ENCODE measurements at places on chromosomes 2 and 18.

DNA sequence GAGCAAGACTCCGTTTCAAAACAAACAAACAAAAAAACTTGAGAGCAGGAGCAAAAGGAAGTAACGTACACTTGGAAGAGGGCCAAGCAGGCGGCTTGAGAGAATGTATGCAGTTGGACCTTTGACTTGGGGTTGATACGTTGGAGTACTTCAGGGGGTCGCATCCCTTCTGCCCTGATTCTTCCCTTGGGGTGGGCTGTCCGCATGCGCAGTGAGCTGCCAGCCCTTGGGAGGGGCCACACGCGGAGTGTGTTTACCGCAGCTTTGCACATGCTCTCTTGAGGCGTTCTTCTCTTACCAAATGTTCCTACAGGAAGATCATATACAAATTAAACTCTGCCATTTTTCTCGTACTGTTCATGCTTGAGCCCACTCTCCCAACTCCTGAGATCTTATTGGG is 38.1 kb upstream of the SOCS6 start:
- no peak for DNase-seq

GRCh38 chr2:29108225-29108624 is 7.0 kb upstream of the CLIP4 start:
- no peak for DNase-seq

DNA sequence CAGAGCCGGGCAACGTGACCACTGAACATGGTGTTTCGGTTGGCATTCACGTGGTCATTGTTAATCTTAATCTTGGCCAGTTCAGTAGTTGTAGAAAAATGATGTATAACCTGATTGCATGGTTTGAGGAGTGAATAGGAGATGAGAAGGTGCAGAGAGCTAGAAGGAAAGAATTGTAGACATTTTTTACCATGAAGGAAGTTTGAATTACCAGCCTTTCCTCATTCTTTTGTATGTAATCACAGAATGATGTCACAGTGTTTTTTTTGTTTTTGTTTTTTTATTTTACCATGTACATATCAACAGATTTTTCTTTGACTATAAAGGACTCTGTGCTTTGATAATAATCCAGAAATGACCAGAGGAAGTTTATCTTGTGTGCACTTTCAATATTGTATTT is 126.3 kb downstream of the LTBP1 start:
- no peak for DNase-seq

DNA sequence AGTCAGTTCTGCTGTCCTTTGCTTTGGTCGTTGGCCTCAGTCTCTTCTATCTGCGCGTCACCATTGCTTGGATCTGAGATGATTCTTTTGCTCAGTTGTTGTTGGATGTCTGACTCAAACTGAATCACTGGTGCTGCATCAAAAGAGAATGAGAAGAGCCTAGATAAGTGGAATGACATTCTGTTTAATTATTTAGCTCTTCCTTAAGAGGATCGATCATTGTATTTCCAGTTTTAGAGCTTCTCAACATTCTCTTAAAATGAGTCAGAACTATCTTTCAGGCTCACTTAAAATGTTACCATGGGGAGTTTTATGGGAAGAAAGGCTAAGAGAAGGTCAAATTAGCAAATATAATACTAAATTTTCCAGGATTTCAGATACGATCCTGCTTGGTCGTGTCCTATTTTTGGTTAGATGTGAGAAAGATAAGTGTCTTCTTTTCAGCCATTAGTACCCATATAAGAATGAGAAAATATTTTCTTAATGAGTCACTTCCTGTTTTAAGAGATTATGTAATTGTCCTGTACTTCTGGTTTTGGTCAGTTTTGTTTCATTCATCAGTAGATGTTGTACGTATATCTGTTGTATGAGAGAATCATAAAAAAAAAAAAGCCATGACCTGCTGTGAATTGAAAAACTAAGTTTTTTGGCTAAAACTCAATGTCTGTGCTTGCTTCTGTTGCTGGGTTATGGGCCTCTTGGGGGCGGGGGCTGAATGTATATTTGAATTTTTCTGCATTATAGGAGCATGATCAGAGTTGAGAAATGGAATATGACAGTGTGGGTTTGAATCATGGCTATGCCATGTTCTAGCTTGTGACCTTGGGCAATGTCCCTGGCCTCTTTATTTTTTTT is 31.6 kb upstream of the CASP10 start:
- no peak for DNase-seq

- no peak for DNase-seq
Observed at GRCh38 chr2:147468963-147469362, 375.9 kb upstream of the ACVR2A start.

DNA sequence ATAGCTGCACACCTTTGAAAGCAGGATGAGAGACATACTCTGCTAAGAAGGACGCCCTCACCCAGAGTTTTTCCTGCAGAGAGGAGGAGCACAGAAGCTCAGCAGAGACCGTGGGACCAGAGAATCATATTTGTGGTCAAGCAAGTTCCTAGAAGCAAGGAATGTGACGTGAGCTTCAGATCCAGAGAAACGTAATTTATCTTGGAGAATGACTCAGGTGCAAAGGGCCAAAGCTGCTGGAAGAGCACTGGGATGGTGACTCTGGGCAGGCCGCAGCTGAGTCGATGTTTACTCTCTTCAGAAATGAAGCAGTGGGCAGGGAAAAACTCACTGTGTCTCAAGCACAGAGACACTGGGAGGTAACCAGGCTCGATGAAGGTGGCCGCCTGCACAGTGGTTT is 50.1 kb upstream of the IGFBP2 start:
- no peak for DNase-seq

DNA sequence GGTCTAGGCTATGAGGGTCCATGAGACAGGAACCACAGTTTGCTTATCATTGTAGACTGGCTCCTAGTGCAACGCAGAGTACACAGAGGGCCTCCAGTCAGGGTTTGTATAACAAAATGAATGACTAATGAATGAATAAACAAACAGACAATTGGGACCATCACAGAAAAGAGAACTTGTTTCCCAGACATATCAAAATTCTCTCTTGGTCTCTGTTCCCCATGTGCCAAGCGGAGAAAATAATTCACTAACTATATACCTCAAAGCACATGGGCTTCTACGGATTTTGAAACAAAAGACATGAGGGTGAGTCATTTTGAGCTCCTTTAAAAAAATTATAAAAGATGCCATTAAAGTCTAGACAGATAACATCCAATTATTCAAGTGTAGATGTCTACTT is 28.0 kb downstream of the INO80C start:
- DNase-seq: no peak

GRCh38 chr2:24577481-24577880 is 86.4 kb downstream of the NCOA1 start:
- no peak for DNase-seq

DNA sequence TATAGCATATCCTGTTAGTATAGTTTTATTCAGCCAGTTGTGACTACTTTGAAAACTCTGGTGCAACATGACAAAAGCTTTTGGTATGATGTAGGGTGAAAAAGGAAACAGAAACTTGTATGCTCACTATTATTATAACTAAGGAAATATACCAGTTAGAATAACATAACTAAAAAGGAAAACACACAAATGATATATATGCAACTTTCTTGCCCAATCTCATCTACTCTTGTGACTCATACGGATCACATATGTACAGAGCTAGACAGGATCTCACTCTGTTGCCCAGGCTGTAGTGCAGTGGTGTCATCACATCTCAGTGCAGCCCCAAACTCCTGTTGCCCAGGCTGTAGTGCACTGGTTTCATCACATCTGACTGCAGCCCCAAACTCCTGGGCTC is 12.4 kb upstream of the TLK1 start:
- DNase-seq: no peak

DNA sequence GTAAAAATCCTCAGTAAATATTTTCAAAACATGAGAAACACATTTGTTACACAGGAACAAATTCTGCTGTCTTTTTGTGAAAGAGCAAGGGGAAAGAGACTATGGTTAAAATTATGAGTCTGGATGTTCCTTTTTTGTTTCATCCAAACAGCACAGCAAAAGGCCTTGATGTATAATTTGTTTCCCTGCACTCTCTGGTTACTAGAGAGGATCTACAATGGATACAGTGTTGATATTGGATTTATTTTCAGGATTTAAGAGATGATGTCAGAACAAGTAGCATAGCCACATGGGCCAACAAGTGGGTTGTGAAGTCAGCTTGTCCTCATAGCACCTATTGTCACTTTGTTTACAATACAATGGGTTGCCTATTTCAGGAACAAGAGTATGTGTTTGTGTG is 11.3 kb upstream of the ERBB4 start:
- DNase-seq: no peak

- no peak for DNase-seq
Observed at GRCh38 chr2:122022531-122022930, 267.1 kb downstream of the TSN start.

GRCh38 chr18:57230861-57231585 is 84.1 kb downstream of the BOD1L2 start:
- DNase-seq: no peak

GRCh38 chr2:45518546-45518945 is 92.5 kb downstream of the SRBD1 start:
- no peak for DNase-seq

GRCh38 chr2:103123516-103123915 is 361.7 kb downstream of the TMEM182 start:
- DNase-seq: no peak

- peak; percentile 68 for DNase-seq
Observed at GRCh38 chr2:64488050-64488974, 34.4 kb downstream of the LGALSL start.

DNA sequence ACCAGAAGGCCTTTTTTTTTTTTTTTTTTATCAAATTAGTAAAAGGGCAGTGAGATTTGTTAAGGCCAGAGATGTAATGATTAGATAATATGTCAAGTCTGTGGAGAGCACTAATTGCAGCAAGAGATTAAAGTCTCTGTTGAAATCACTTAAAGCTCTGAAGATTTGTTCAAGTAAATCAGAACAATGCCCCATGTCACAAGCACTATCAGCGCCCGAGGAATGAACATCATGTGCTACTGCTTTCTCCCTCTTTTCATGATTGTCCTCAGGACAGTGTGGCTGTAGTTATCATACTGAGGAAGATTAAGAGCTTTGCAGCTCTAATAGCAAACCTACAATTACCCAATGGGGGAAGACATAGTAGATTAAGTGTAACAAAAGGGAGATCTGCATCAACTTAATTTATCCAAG is 71.1 kb downstream of the TDRD15 start:
- DNase-seq: no peak

DNA sequence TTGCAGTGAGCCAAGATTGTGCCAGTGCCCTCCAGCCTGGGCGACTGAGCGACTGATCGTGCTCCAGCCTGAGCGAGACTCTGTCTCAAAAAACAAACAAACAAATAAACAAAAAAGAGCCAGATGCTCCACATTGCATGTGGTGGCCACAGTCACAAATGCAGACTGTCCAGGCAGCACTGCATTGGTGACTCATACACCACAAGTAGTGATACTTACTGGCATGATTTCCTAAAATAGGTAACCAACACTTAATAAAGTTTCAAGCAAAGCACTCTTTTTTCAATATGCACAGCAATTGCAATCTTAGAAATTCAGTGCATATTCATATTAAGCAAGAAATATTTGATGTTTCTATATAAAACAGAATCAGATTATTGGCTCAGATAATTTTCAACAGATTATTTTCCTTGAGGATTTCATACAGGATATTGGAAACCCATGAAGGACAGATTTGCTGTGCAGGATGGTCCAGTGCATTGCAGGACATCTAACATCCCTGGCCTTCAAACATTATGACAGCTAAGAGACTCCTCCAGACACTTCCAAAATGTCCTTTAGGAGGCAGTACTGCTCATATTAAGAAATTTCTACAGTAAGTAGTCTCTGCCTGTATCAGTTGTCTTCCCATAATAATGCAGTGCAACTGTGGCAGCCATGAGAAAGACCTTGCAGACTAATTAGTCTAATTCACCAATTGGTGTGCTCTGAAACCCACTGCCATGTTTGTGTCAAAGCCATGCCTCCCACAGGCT is 10.5 kb upstream of the SLC1A4 start:
- no peak for DNase-seq

GRCh38 chr2:203814661-203815540 is 52.7 kb upstream of the CTLA4 start:
- DNase-seq: no peak

DNA sequence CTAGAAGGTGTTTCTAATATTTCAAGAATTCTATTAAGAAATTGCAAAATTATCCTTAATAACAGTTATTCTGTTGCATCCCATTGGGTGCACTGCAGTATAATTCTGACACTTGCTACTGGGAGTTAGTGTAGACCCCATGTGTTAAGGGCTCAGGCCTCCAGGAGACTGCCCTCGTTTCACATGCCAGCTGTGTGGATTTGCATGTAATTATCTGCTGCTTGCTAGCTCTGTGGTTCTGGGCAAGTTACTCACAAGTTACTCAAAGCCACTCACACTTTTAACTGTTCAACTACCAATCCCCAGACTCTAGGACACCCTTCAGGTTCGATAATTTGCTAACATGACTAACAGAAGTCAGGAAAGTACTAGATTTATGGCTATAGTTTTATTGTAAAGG is 38.6 kb downstream of the ST6GAL2 start:
- no peak for DNase-seq

DNA sequence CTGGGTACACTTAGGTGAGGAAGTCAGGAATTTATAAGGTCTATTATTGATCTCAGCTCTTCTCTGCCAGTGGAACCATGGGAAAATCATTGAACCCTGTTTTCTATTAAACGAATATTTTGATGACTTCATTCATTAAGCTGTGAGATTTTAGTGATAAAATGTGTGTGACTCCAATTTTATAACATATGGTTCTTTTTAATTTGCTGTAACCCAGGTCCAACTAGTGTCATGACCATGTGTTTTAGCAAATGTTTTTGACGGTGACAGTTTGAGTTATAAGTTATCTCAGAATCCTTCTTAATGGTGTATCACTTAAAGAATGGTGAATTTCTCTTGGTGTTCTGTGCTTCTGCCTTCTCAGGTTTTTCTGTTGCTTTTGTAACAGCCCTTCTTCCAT is 213.1 kb downstream of the MCFD2 start:
- DNase-seq: no peak

GRCh38 chr2:68741805-68742306 is 7.2 kb downstream of the ARHGAP25 start:
- no peak for DNase-seq

DNA sequence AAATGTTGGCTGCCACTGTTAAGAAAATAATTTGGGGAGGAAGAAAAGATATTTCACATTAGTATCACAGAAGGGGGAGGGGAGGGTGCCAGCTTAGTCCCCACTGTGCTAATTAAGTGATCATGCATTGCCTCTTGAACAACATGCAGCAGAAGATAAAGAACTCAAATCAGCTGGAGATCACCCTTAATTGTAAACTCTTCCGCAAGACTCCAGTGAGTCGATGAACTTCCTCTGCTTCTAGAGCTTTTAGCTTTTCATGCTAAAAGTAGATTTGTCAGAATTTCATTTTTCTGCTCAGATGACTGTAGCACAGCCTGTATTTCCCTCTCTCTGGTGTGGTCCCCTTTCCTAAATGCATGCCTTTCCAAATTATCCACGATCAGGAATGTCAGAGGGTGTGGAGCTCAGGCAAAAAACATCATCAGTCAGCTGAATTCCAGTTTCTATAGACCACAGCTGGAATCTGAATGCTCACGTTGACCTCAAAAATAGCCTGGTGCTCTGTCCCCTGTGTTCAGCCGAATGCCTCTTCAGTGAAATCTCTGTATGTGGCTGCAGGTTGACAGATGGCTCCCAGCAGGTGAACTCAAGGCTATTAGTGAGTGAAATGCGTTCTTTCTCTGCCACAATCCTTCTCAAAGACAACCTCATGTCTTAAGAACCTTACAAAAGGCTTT is 156.8 kb upstream of the UNC80 start:
- DNase-seq: no peak

GRCh38 chr18:23066060-23066459 is 69.2 kb upstream of the CABLES1 start:
- DNase-seq: no peak

Measured in stimulated activated CD8-positive, alpha-beta memory T cell treated with anti-CD3 and anti-CD28 coated beads, Interleukin-2, amount 100 ng/mL, for 1 hour (primary cell).